AML-193 (cell line): ENCODE measurements at places on chromosomes 7 and 10.

DNA sequence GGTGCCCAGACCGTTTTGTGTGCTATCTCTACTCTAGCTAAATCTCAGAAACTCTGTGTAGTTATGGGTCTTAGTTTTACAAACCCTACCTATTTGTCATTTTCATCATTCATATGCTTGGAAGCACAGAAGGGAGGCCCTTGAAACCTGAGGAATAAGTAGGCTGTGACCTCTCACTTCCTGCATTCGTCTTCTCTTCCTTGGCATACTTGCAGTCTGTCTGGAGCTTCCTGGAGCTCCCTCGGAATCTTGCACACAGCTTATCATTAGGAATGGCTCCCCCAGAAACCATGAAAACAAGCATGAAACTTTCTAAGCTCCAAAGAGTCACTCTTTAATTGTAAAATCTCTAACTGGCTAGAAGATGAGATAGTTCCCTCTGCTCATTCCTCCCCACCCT lies 376.9 kb upstream of the MYO3A start:
- no peak for DNase-seq

- DNase-seq = no peak
Observed at GRCh38 chr10:98023024-98023423, 7.4 kb downstream of the CRTAC1 start.

DNA sequence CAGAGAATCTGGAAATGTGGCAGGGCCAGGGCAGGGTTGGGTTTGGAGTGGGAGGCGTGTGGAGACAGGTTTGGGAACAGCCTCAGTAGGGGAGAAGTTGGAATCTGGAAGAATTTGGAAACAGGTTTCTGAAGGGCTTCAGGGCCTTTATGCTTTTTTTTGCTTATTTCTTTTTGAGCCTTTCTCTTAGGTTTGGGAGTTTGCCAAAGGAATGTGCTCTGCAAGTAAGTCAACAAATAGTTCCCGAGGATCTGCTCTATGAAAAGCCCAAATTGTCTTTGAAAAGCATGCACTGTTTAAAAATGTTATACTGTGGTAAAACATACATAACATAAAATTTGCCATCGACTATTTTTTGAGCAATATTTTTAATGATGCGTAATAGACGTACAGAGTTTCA lies 86.7 kb upstream of the ADRB1 start:
- no peak for DNase-seq

DNA sequence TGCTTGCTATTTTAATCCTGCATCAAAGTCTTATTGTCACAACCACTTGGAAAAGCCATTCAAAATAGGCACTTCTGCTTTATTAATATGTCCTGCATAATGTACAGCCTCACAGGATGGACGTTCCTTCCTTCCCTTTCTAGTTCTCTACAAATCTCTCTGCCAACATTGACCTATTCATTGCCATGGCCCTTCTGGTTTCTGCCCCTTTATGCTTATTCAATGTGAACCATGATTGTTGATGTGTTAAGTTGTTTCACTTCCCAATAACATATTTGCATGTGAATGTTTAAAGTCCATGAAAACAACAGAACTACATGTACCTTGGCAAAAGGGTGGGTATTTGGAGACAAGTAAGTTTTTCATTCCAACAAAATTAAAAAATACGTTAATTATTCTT lies 45.7 kb downstream of the COL28A1 start:
- DNase-seq = no peak

DNA sequence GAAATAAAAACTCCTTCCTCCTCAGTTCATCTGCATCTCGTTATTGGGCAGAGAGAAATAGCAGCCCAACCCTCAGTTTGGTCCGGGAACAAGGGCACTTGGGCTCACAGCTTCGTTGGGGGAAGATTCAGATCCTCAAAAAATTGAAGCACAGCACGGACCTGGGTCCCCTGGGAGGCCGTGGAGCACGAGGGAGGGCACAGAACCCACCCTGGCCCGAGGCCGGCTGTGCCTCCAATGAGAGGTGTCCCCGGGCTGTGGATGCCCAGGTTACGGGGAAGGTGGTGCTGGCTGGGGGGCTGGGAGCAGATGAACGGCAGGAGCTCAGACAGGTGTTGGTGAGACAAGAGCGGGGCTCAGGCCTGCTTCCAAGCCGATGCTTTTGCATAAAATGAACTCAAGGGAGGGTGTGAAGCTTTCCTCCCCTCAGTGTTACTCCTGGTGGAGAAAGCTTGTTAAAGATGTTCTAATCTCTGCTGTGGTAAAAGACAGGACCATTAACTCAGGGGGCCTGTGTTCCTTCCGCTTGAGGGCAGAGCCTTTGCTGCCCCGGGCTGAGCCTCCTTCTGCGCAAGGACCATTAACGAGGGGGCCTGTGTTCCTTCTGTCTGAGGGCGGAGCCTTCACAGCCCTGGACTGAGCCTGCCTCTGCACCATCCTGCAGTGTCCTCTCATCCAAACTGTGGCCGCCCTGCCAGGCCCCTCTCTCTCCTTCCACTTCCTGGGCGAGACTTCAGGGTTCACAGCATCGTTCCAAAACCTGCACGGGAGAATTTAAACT lies 302.2 kb downstream of the ADARB2 start:
- DNase-seq = no peak

DNA sequence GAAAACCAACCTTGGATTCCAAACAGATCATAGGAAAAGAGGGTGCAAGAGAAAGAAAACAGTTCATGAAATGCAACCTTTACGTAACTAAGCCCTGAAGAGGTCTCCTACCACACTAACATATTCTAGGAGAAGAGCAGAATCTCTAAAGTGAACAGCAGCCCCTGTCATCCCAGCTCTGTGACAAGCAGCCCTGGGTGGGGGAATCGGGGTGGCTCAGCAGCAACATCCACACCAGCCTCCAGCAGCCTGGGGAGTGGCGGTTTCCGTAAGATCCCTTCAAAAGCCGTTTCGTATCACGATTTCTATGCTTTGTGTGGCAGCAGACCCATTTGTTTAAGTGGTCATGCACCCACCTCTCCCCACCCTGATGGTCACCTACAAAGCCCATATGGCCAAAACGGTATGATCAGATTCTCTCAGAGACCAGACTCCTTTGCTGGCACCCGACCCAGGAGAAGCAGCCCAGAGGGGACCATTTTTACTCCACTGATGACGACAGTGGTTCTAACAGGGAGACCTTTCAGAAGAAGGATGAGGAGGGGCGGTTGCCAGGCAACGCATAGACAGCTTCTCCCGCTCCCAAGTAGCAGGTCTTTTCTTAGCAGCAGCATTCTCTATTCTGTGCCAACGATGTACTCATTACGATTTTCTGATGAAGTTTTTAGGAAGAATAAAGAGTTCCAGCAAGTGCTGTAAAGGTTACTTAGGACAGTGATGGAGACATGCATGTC lies 300.6 kb downstream of the DNAJB6 start:
- no peak for DNase-seq

GRCh38 chr7:64636386-64636785 lies 29.5 kb upstream of the ZNF107 start:
- DNase-seq = no peak

DNA sequence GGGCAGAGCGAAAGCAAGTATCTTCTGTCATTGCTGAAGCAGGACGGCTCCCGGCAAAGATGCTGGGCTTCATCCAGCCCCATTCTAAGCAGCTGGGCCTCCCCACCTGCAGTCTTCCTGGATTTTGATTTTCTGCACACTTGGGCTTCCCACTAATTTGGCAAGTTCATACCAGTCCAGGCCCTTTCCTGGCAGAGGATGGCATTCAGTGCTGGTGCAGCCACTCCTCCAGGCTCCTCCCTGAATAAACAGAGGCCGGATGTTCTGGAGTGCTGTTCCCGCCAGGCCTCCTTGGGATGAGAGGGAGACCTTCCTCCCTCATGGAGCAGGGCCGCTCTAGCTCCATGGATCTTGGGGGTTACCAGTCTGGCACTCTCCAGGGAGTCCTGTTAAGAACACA lies 3.4 kb downstream of the BAG3 start:
- no peak for DNase-seq

DNA sequence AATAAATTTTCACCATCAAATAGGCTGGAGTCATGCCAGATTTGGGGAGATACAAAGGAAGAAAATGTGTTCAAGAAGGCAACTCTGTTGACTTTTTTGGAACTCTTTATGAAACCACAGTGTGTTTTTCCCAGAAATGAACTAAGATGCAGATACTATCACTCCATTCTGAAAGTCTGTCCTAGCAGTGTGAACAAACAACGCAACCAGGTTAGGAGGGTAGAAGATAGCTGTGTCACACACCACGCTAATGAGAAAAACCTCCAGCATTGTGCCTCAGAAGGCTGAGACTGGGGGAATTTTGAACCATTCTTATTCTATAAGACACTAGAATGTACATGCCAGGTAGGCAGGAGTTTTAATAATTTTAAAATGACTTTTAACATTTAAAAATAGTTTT lies 15.9 kb upstream of the ATP6V0A4 start:
- no peak for DNase-seq

- DNase-seq = no peak
Observed at GRCh38 chr10:101565370-101565900, 22.6 kb downstream of the POLL start.

DNA sequence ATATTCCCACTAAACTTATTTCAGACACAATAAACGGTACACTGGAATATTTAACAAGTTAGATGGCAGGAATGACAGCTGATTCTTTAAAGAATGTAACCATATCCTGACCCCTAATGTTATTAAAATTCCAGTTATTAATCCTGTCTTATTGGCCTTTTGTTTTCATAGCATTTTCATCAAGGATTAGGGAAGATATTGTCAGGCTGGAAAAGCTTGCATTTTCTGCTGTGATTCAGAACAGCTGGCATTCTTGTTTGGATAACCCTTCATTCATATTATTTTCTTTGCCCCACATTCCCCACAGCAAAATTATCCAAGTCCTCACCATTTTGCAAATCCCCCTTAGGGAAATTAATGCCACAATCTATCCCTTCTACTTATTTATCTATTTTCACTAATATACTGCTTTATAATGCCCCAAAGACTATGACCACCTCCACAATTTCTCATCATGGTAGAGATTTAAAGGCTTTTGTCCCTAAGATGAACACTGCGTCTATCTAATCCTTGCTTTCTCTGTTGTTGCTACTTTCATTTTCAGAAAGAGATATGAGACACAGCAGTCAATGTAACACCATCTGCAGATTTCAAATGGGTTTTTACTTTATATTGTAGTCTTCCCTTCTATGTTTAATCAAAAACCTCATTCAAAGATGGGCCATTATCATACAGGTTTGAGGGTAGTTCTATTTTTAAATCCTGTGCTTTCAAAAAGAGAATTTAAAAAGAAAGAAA lies 475.1 kb downstream of the PARD3 start:
- DNase-seq = no peak

DNA sequence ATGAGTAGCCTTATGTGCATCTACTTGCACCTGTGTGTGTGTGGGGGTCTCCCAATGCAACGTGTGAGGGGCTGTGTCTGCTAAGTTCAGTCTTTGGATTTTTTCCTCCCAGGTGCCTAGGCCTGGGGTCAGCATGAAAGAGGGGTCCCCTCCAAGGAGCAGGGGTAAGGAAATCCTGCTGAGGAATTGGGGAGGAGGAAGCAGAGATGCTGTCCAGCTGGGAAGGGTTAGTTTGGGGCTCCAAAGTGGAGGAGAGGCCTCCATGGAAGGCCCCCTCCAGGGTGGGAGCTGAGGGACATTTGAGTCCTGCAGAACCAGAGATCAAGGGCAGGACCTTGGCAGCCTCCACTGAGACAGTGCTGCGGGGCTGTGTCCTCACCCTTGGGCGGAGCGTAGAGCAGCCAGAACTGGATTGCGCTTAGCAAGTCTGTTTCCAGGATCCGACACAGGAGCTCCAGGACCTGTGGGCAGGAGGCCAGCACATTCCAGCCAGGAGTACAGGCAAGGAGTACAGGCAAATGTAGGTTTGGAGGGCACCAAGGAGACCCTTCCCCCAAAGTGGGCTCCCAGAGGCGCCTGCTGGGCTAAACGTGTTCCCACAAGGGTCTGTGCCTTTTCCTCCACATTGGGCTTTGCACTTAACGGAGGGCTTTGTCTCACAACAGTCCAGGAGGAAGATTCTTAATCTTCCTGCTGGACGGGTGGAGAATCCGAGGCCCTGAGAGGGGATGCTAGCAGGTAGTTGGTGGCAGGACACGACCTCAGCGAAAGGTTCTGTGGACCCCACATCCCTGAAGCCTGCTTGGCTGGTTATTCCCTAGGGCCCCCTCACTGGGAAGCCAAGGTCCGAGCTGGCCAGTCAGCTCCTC lies 10.1 kb downstream of the TBATA start:
- no peak for DNase-seq

DNA sequence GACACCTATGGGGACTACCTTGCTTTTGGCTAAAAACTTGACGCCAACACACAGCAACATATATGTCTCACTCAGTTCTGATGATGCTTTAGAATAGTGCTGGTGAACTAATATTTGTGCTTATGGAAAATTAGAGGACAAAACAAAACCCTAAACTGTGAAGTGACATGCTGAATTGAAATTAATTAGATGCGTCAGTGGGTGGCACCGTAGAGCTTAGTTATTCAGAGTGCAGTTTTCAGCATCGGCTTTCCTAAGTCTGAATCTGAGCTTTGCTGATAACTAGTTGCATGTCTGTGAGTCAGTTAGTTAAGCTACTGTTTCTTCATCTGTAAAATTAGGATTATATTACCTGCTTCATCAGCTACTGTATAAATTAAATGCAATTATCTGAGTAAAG lies 245.0 kb upstream of the SORCS1 start:
- DNase-seq = peak; percentile 30

DNA sequence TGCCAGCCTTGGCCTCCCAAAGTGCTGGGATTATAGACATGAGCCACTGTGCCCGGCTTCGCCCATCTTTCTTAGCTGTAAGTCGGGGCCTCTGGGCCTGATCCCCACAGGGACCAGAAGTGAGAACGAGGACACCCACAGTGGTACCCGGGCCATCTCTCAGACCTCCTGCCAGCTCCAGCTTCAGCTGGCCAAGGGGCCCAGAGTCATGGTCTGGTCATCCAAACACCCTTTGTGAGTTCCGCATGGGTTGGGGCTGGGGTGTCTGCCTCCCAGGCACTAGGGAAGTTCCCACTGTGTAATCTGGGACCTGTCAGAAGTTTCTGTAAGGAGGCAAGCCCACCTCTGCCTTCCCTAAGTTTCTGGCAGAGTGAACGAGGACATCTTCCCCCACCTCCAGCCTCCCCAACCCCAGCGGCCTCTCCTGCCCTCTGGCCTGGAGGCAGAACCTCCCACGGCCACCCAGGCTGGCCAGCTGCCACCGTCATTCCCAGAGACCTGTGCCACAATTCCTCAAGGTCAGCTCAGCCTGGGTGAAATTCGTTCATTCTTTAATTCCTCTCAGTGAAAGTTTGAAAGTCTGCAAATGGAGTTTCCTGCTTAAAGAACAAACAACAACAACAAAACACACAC lies 19.5 kb upstream of the FOXL3 start:
- no peak for DNase-seq

GRCh38 chr10:5142199-5142598 lies 42.8 kb downstream of the AKR1C8 start:
- DNase-seq = no peak

DNA sequence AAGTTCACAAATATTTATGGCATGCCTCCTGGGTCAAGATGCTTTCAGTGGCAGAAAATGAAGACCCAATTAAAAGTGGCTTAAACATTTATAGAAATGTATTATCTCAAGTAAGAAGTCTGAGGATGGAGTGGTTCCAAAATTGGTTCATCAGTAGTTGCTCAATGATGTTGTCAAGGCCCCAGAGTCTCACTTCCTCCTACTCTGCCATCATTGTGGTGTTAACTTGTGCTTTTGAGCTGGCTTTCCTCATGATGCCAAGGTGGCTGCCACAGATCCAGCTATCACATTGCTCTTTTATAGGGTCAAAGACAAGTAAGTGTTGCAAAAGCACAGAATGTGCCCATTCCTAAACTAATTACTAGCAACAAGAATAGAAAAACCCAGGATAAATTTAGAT lies 404.6 kb upstream of the NRP1 start:
- no peak for DNase-seq
